A549 treated with Hydrocortisone at 1 μM for 4 hours (cell line): ENCODE measurements at places on chromosomes 5 and 9. TPM values are rescaled to one million over a fixed set of nuclear protein-coding genes. Genes with fewer than 3 reads are reported as not detected.

Gene KYAT1
- 10.0 to 13.9 TPM (median 13.5 TPM) in 5 replicates for total RNA-seq

Gene FUT7
- total RNA-seq, result 0.05 to 0.08 TPM (median 0.06 TPM) in 4 of 5 replicates, not detected in the other

Gene ZNF354C
- total RNA-seq, result 0.49 to 0.99 TPM (median 0.74 TPM) in 5 replicates

Gene SOHLH1
- total RNA-seq, result 0.09 to 0.12 TPM in 2 of 5 replicates, not detected in the others

Gene FOXD4L4
- 0.07 to 0.09 TPM (median 0.08 TPM) in 3 of 5 replicates, not detected in the others for total RNA-seq

Gene CKS2
- 354 to 396 TPM (median 389 TPM) in 5 replicates for total RNA-seq

Gene SKP2
- total RNA-seq, result 19.0 to 21.7 TPM (median 20.1 TPM) in 5 replicates

Gene PGGT1B
- total RNA-seq, result 19.5 to 23.9 TPM (median 21.2 TPM) in 5 replicates

Gene LHX3
- 0.03 to 0.16 TPM (median 0.10 TPM) in 4 of 5 replicates, not detected in the other for total RNA-seq

Gene MEIKIN
- not detected in 5 replicates for total RNA-seq

Gene TAS2R1
- not detected in 5 replicates for total RNA-seq

Gene LECT2
- not detected in 5 replicates for total RNA-seq

Gene BTNL8
- total RNA-seq, result not detected in 5 replicates

Gene SAXO1
- total RNA-seq, result not detected in 5 replicates

Gene C9orf40
- 8.3 to 11.8 TPM (median 10.9 TPM) in 5 replicates for total RNA-seq

Gene SLC25A48
- total RNA-seq, result 0.12 to 0.45 TPM (median 0.24 TPM) in 5 replicates

Gene PDE8B
- 1.2 to 2.4 TPM (median 1.7 TPM) in 5 replicates for total RNA-seq

Gene TRUB2
- 39.4 to 51.8 TPM (median 47.4 TPM) in 5 replicates for total RNA-seq

Gene OR13C3
- total RNA-seq, result not detected in 5 replicates

Gene TSSK1B
- total RNA-seq, result not detected in 5 replicates

Gene SPTAN1
- 143 to 155 TPM (median 151 TPM) in 5 replicates for total RNA-seq

Gene PCYOX1L
- 2.5 to 3.1 TPM (median 2.8 TPM) in 5 replicates for total RNA-seq

Gene KIF4B
- 0.02 to 0.06 TPM (median 0.03 TPM) in 4 of 5 replicates, not detected in the other for total RNA-seq

Gene SPINK6
- total RNA-seq, result 0.37 to 0.73 TPM (median 0.45 TPM) in 5 replicates

Gene GARIN3
- not detected in 5 replicates for total RNA-seq

Gene GFI1B
- total RNA-seq, result 0.07 to 0.20 TPM (median 0.10 TPM) in 5 replicates

Gene PRR16
- total RNA-seq, result 0.07 to 0.16 TPM in 2 of 5 replicates, not detected in the others

Gene LMBRD2
- total RNA-seq, result 1.2 to 1.7 TPM (median 1.4 TPM) in 5 replicates

Gene ANKRD55
- total RNA-seq, result not detected in 5 replicates

Gene SLC6A18
- total RNA-seq, result not detected in 5 replicates

Gene SLC38A9
- 20.1 to 33.6 TPM (median 23.2 TPM) in 5 replicates for total RNA-seq

Gene FRMD3
- 4.7 to 6.0 TPM (median 5.9 TPM) in 5 replicates for total RNA-seq

Gene FCN2
- not detected in 5 replicates for total RNA-seq

Gene CDH9
- not detected in 5 replicates for total RNA-seq

Gene SLC6A3
- total RNA-seq, result 0.62 to 0.97 TPM (median 0.75 TPM) in 5 replicates

Gene WWC1
- 72.4 to 90.2 TPM (median 85.7 TPM) in 5 replicates for total RNA-seq

Gene PDCD1LG2
- 0.17 to 0.32 TPM (median 0.24 TPM) in 5 replicates for total RNA-seq

Gene MTAP
- total RNA-seq, result 6.2 to 22.1 TPM (median 8.5 TPM) in 5 replicates

Gene ARID3C
- 0.21 to 0.25 TPM (median 0.22 TPM) in 5 replicates for total RNA-seq

Gene TLR4
- total RNA-seq, result 0.09 to 0.15 TPM (median 0.14 TPM) in 5 replicates

Gene LRRC26
- 0.41 to 1.7 TPM (median 0.93 TPM) in 5 replicates for total RNA-seq

Gene ELOVL7
- 8.4 to 14.7 TPM (median 10.7 TPM) in 5 replicates for total RNA-seq

Gene LSM11
- 2.3 to 3.1 TPM (median 2.8 TPM) in 5 replicates for total RNA-seq

Gene ZNG1C
- 51.2 to 82.7 TPM (median 61.5 TPM) in 5 replicates for total RNA-seq

Gene DRD1
- 0.06 to 0.16 TPM (median 0.09 TPM) in 5 replicates for total RNA-seq

Gene COL23A1
- total RNA-seq, result not detected in 5 replicates

Gene PIK3R1
- 5.4 to 9.1 TPM (median 6.7 TPM) in 5 replicates for total RNA-seq

Gene LRSAM1
- 9.7 to 10.4 TPM (median 9.8 TPM) in 5 replicates for total RNA-seq

Gene UBE2B
- total RNA-seq, result 56.4 to 79.6 TPM (median 65.8 TPM) in 5 replicates

Gene FAM163B
- not detected in 5 replicates for total RNA-seq

Gene GPX8
- total RNA-seq, result 30.0 to 40.2 TPM (median 34.2 TPM) in 5 replicates
